ENCODE measurements at places on chromosomes 4 and X. TPM values are rescaled to one million over a fixed set of nuclear protein-coding genes. Genes with fewer than 3 reads are reported as not detected.

MUC7 gene
- total RNA-seq: not detected

HTR2C gene
- total RNA-seq: not detected

FAM53A gene
- total RNA-seq: 0.67 TPM

TRAPPC2 gene
- 7.9 TPM for total RNA-seq

CFAP99 gene
- 0.12 TPM for total RNA-seq

SLC6A14 gene
- total RNA-seq: not detected

RADX gene
- 0.05 TPM for total RNA-seq

ASB12 gene
- total RNA-seq: not detected
